ENCODE measurements at places on chromosomes 2 and 18.

DNA sequence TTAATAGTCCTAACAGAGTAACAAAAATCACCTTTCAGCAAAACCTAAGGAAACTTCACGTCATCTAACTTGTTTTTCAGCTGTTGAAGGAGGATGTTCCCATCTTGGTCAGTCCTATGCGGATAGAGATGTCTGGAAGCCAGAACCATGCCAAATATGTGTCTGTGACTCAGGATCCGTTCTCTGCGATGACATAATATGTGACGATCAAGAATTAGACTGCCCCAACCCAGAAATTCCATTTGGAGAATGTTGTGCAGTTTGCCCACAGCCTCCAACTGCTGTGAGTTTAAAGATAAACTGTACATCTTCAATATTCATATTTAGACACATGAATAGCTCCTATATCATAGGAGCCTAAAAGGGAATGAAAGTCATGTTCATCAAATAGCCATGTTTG is 10.5 kb downstream of the COL3A1 start:
- DNase-seq: no peak

- no peak for DNase-seq
Measured at GRCh38 chr2:113834051-113834730, 55.7 kb upstream of the ACTR3 start.

GRCh38 chr2:186456941-186457340 is 29.1 kb upstream of the ZC3H15 start:
- no peak for DNase-seq

- DNase-seq: no peak
Measured at GRCh38 chr2:211591426-211591825, 947.2 kb downstream of the ERBB4 start.

DNA sequence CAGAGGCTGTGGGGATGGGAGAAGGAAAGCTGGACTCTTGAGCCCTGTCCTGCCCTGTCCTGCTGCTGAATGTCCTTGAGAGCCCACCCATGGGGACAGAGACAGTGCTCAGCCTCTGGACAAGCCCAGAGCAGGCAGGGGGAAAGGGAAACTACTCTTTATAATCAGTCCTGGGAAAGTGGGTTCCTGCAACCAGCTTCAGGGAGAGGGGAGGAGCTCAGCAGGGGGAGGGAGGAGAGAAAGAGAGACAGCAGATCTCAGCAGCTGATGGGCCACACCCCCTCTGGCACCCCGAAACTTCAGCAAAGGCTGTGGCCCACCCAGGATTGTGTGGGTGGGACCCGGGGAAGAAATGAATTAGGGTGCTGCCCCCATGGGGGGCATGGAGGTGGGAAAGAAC is 11.6 kb downstream of the ECEL1 start:
- DNase-seq: peak; percentile 11

DNA sequence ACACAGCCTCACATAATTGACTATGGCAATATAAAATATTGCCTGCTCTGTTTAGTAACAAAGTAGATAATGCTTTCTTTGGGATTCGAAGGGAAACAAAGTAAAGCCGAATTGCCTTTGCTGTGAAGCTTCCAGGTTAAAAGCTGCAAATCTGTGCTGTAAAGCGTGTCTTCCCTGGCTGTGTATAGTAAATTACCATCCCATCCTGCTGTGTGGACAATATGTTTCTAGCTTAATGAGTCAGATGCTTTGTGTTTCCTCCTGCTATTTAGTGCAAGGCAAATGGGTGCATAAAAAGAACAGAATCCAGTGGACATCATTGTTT is 265.1 kb downstream of the SOCS6 start:
- no peak for DNase-seq

- DNase-seq: no peak
Measured at GRCh38 chr2:57190007-57190406, 856.6 kb upstream of the VRK2 start.

- DNase-seq: peak; percentile 79
Measured at GRCh38 chr18:79964330-79965118, at the start of gene HSBP1L1. TSS of gene HSBP1L1 (plus strand) at chr18:79964643. CDS start at chr18:79964736, 93 bp downstream.

DNA sequence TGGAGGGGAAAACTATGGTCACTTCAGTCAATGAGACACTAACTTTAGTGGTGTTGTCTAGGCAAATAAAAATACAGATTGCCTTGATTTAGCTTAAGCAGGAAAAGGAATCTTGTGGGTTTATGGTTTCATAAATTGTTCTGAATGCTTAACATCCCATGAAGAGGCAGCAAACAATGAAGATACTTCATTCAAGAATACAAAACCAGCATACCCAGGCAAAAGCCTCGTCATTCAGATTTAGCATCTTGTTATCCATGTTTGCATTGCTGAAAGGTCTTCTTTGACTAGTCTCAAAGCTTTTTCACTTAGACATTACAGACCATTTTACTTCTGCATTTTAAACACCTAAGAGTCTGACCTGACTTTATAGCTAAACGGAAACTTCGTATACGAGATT is 272.7 kb upstream of the FSHR start:
- DNase-seq: no peak

DNA sequence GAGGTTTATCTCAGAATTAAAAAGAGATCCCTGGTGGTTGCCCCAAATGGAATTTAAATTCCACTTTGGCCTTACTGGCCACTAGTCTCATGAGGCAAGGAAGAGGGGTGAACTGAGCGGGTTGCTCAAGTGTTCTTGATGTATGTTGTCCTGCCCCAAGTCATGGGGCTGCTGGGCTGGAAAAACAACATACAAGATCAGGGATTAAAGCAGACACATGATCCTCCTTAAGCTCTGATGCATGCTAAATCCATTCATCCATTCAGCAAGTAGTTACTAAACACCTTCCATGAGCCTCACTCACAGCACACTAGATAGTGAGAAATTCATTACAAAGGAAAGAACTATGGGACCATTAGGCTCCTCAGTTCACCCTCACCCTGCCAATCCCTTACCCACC is 196.3 kb downstream of the MREG start:
- DNase-seq: no peak

- no peak for DNase-seq
Measured at GRCh38 chr2:111160758-111161157, 40.0 kb downstream of the BCL2L11 start.

- no peak for DNase-seq
Measured at GRCh38 chr2:111225856-111226255, 105.1 kb downstream of the BCL2L11 start.

DNA sequence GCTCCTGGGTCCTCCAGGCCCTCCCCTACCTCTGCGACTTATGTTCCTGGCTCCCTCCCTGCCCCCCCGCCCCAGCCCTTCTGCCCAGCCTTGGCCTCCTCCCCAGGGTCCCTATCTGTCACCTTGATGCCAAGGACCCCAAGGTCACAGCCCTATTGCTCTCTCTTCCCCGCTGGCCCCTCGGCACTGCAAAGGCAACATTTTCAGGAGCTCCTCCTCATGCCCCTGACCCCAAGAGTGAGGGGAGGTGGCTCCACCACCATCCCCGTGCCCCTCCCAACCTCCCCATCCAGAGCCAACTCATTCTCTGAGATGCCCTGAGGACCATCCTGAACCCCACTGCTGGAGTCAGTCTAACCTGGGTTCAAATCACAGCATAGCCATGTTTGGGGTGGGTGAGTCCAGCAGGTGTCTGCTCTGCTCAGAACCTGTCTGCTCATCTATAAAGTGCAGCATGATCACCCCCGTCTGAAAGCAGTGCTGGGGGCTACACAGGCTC is 11.7 kb downstream of the LIMS2 start:
- DNase-seq: no peak

DNA sequence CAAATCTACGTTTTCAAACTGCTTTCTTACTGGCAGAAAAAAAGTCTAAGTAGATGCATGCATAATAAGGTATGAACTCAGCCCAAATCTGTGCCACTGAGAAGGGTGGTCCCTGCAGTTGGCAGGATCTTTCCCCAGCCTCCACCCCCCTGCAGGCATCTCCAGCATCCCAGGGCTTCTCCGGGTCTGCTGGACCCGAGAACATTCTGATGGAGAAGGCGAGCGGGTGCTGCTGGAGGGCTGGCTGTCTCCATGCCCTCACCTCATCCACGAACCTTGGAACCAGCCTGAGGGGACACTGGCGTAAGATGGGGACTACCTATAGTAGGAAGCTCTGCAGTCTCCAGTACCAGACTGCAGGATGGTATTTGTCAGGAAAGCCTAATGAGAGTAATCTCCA is 198.9 kb downstream of the HDAC4 start:
- DNase-seq: peak; percentile 2

DNA sequence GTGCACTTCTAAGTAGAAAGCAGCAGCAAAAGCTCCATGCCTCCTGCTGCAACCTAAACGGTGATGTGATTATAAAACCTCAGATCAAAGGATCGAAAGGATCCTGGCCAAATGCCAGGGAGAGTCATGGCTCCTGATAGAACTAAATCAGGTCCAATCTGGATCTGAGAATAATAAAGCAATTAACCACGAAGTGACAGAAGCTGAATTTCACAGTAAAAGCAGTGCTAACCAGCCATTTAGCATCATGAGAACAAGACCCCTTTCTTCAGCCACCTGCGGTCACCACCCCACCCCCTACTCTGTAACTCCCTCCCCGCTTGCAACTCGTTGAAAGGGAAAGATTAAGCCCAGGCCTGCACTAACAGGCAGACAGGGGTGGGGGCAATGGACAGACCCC is 748.7 kb downstream of the BCL11A start:
- no peak for DNase-seq

All from activated naive CD8-positive, alpha-beta T cell treated with anti-CD3 and anti-CD28 coated beads, Interleukin-2, amount 10 ng/mL, durations not matched to agents 7 days and 5 days (primary cell).